Forelimb muscle (tissue), 1 donor: ENCODE measurements at places on chromosomes 16 and 17. TPM values are rescaled to one million over a fixed set of nuclear protein-coding genes. Genes with fewer than 3 reads are reported as not detected.

DNA sequence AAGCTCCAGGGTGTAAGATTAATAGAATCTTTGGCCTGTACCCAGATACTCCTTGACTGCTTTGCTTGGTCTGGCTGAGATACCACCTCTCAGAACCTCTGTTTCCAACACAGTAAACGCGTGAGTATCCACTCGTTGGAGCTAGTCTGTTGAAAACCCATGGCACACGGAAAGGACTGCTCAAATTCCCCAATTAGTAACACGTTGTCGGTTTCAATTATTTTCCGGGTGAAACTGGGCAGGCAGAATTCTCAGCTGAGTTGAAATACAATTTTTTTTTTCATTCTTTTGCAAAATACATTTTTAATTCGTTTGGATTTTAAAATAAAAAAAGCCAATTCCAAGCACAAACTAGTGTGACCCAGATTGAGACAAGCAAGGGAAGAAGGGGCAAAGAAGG lies 120.5 kb downstream of the MAF start:
- no peak for DNase-seq

DNA sequence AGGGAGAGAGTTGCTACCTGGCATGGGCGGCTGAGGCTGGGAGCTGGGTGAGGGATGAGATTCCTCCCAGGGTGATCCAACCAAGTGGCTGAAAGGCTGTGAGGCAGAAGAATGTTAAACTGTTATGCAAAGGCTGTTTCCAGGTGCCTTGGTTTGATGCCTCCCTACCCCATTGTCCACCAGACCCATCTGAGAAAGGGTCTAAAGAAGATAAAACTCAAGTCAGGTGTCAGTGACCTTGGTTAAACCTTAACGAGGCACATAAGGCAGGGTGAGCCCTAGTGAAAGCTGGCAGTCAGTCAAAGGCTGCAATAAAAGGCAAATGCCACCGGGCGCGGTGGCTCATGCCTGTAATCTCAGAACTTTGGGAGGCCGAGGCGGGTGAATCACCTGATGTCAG lies 23.8 kb downstream of the LDHD start:
- no peak for DNase-seq

- DNase-seq: no peak
Observed at GRCh38 chr16:67673712-67674580, 7.3 kb downstream of the C16orf86 start.

The ZCCHC14 gene
- polyA plus RNA-seq: 17.6 TPM
